T-helper 22 cell (primary cell): ENCODE measurements at places on chromosomes 7 and 10.

- no peak for DNase-seq
These were observed 96.7 kb upstream of the BET1 start for GRCh38 chr7:94100723-94101345.

DNA sequence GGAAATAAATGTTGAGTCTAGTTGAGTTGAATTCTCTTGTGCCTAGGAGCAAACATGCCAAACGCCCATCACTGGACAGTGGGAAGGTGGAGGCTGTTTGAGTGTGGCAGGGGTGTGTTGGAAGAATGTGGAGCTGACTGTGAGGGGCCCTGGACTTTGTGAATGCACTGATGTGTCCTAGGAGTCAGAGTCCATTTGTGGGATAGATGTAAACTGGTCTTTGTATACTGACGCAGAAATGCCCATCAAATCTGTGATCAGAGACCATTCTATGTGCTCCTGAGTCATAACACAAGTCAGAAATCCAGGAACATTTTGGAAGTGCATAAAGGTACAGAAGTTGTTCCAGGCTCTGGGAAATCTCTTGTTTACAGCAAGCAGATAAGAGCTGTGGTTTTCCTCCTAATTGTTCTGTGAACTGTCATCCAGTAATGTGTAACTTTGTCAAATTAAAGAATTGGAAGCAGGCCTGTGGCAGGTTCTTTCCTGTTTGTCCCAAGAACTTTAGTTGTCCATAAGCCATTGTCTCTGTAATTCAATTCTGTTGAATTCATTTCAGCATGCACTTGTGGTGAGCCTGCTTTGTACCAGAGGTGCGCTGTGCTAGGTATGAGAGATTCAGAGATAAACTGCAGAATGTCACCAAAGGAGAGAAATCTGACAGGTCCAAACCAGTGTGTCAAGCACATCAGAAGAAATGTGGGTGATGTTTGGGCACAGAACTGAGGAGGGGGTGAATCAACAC, 7.6 kb downstream of the PRXL2A start:
- no peak for DNase-seq

DNA sequence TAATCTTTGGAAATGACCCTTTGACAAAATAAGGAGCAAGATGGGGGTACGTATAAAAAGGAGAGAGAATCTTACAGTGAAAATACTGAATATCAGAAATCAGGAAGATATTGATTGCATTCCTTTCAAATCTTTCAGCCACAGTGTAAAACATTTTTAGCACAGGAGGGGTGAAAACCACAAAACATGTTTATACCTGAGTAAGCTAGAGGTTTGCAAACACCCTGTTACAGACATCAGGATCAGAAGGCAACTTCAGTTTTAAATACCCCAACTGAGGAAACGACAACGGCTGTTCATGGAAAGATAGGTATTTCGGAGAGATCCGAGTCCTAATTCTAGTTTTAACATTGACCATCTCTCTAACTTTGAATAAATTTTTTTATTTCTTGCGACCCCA, 69.1 kb upstream of the ITGB1 start:
- DNase-seq = no peak

GRCh38 chr7:133082390-133082766, 488 bp upstream of the CHCHD3 start:
- no peak for DNase-seq

DNA sequence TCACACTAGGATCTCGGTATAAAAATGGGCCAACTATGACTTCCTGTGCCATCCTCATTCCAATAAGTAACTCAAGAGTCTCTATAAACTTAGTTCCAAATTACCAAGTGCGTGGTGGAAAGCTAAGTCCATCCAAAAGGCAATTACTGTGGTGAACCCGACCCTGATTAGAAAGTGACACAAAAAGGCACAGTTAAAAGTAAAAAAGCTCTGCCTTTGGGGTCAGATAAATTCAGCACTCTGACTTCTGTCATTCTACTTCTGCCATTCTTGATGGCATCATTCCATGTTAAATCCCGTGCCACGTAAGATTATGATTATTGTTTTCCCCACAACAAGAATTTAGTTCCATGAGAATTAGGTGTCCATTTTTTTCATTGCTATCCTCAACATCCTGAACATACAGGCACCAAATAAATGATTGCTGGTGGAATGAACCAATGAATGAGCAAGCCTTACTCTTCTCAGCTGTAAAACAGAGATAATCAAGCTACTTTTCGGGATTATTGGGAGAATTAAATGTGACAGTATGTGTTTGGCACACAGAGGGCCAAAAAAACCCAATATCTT, 877 bp downstream of the NCOA4 start:
- no peak for DNase-seq

GRCh38 chr7:4720225-4720624, 38.1 kb downstream of the FOXK1 start:
- no peak for DNase-seq
